Endothelial cell (in vitro differentiated cells): ENCODE measurements at places on chromosomes 7 and 10. TPM values are rescaled to one million over a fixed set of nuclear protein-coding genes. Genes with fewer than 3 reads are reported as not detected.

DNA sequence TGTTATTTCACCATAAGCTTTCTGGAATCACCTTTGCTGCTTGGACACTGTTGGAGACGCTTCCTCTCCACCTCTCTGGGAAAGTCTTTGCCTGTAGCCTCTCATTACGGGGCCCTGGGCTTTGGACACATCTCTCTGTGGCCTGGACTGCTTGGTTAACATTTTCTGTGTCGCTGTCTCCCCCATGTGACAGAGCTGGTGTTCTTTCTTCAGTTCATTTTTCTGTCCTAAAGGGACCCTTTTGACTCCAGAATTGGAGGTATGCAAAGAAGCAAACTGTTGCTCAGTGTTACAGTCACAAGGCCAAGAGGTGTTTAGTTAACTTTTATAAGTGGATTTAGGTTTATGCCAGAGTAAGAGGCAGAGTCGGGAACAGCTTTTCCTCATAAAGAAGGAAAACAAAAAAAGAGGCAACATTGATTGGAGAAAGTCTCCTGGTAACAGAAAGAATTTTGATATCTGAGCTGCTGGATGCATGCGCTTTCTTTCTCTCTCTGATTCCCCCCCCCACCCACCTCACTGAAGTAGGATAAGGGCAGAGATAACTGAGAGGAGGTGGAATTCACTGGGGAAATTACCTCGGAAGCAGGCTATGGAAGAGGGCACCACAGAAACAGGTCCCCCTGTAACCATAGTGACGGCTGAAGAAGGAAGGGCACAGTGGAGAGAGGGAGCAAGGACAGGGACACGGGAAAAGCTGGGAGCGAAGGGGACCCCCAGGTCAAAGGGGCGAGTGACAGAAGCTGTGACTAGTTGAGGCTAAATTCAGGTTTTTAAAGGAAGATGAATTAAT lies 57.8 kb downstream of the LGI1 start:
- H3K27me3 ChIP-seq: no peaks in the 10 kb centered on the region
- no peak overlapping the region for H3K4me3 ChIP-seq
- DNase-seq: no peak
- peaks cover 6% of the 10 kb centered on the region for H3K4me1 ChIP-seq
- peak overlapping the region; percentile 5 for H3K27ac ChIP-seq

- H3K27ac ChIP-seq: no peak overlapping the region
- no peak for DNase-seq
- H3K36me3 ChIP-seq: peaks cover 13% of the 10 kb centered on the region
- no peak overlapping the region for H3K4me3 ChIP-seq
- peaks cover 16% of the 10 kb centered on the region for H3K27me3 ChIP-seq
- H3K4me1 ChIP-seq: peaks cover 21% of the 10 kb centered on the region
Measured at GRCh38 chr7:463817-464453, 55.7 kb downstream of the PDGFA start.

- peaks cover 3% of the 10 kb centered on the region for H3K27me3 ChIP-seq
- peak overlapping the region; percentile 70 for H3K27ac ChIP-seq
- peaks cover 12% of the 10 kb centered on the region for H3K4me1 ChIP-seq
- H3K4me3 ChIP-seq: no peak overlapping the region
- no peaks in the 10 kb centered on the region for H3K36me3 ChIP-seq
Measured at GRCh38 chr10:5575482-5576153, 50.9 kb downstream of the CALML3 start.

DNA sequence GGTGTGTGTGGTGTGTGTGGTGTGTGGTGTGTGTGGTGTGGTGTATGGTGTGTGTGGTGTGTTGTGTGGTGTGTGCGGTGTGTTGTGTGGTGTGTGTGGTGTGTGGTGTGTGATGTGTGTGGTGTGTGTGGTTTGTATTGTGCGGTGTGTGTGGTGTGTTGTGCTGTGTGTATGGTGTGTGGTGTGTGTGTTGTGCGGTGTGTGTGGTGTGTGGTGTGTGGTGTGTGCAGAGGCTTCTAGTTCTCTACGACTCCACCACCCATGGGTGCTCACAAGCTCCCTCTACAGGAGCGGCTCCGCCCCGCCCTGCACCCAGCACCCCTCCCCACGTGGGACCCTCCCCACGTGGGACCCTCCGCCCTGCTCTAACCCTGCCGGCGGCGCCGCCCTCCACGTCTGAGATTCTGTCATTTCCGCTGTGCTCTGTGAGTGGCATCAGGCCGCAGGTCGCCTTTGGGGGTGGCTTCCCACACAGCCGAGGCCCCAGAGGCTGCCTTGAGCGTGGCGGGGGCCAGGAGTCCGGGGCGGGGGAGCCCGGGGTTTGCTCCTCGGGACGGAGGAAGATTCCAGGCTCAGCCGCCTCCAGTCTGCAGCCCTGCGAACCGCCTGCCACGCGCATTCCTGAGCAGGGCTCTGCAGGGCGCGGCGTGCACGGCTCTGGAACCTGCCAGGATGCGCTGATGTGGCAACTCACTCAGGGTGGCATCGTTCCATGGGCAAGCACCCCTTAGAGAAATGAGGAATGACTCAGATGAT lies 37.0 kb upstream of the DNAJB6 start:
- H3K4me3 ChIP-seq: peak overlapping the region; percentile 28
- DNase-seq: no peak
- H3K36me3 ChIP-seq: peaks cover 9% of the 10 kb centered on the region
- peaks cover 14% of the 10 kb centered on the region for H3K27me3 ChIP-seq

GRCh38 chr7:28503396-28503795 lies 91.1 kb downstream of the CREB5 start:
- no peak overlapping the region for H3K4me3 ChIP-seq
- no peaks in the 10 kb centered on the region for H3K27me3 ChIP-seq
- no peak for DNase-seq
- no peaks in the 10 kb centered on the region for H3K4me1 ChIP-seq
- no peaks in the 10 kb centered on the region for H3K36me3 ChIP-seq

DNA sequence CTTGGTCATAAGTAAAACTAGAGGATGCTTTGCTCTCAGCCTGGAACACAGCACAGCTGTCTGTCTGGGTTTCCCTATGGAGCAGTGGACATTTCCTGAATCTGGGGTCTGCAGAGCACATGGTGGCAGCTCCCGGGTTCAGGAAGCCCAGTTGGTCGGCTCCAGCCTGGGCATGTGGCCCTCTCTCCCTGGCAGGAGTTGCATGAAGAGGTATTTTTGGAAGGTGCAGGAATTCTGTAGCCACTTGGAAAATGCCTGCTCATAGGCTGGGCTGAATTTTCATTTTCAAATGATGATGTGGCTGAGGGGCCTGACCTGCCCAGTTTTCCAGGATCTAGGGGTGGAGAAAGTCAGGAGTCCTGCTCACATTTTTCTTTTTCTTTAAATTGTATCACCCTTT lies 6.7 kb upstream of the TPST1 start:
- no peak overlapping the region for H3K27ac ChIP-seq
- H3K27me3 ChIP-seq: no peaks in the 10 kb centered on the region
- H3K4me1 ChIP-seq: no peaks in the 10 kb centered on the region
- no peaks in the 10 kb centered on the region for H3K36me3 ChIP-seq
- no peak overlapping the region for H3K4me3 ChIP-seq
- DNase-seq: no peak

GRCh38 chr7:42151309-42151708 lies 85.7 kb downstream of the GLI3 start:
- H3K4me1 ChIP-seq: peaks cover 5% of the 10 kb centered on the region
- no peaks in the 10 kb centered on the region for H3K36me3 ChIP-seq
- no peak for DNase-seq

- no peak overlapping the region for H3K27ac ChIP-seq
- H3K27me3 ChIP-seq: peaks cover 14% of the 10 kb centered on the region
- no peak overlapping the region for H3K4me3 ChIP-seq
- H3K36me3 ChIP-seq: peaks cover 3% of the 10 kb centered on the region
Measured at GRCh38 chr10:132249226-132249724, 58.5 kb downstream of the STK32C start.

GRCh38 chr10:29600821-29601220 lies 34.0 kb downstream of the SVIL start:
- no peaks in the 10 kb centered on the region for H3K36me3 ChIP-seq
- H3K4me1 ChIP-seq: no peaks in the 10 kb centered on the region
- no peak for DNase-seq
- H3K27me3 ChIP-seq: peaks cover 1% of the 10 kb centered on the region
- H3K4me3 ChIP-seq: no peak overlapping the region

DNA sequence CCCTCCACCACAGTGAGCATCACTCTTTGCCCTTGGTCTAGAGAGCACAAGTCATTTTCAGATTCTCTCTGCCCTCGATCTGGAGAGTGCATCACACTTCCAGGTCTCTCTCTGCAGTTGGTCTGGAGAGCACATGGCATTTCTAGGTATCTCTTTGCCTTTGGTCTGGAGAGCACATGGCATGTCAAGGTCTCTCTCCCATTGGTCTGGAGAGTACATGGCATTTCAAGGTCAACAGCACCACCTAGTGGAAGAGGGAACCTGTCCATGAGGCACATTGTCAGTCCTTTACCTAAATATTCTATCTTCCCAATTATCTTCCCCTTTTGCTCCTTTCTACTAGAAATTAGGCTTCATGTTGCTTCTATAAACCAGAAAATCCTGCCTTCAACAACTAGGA lies 1139.4 kb downstream of the XPNPEP1 start:
- H3K36me3 ChIP-seq: peaks cover 9% of the 10 kb centered on the region
- H3K4me3 ChIP-seq: no peak overlapping the region
- peak; percentile 19 for DNase-seq
- no peaks in the 10 kb centered on the region for H3K27me3 ChIP-seq

- no peaks in the 10 kb centered on the region for H3K36me3 ChIP-seq
- H3K27me3 ChIP-seq: peaks cover 20% of the 10 kb centered on the region
- DNase-seq: no peak
- H3K4me1 ChIP-seq: peaks cover 3% of the 10 kb centered on the region
- H3K4me3 ChIP-seq: no peak overlapping the region
Measured at GRCh38 chr10:86393362-86393761, 26.8 kb upstream of the GRID1 start.

DNA sequence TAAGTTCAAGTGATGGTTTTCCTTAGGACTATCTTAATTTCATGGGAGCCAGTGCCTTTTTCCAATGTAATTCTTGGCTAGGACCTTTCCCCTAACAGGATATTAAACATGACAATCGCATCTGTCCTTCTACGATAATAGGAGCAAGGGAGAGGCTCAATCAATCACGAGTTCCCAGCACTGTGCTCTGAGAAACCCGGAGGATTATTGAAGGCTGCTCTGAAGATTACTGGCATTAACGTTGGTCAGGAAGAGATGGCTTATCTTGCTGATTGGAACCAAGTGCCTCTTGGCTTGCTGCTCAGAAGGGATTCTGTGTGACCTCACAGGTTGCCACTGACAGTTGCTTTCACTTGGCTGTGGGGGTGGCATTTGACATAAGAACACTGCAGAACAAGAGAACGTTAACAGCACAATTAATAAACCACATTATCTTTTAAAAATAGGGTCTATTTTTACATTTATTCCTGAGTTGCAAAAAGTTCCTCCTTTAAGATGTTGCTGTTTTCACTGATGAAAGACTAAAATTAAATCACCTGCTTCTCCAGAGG lies 252.1 kb upstream of the TAC1 start:
- H3K4me3 ChIP-seq: no peak overlapping the region
- no peak overlapping the region for H3K27ac ChIP-seq
- H3K36me3 ChIP-seq: no peaks in the 10 kb centered on the region
- H3K27me3 ChIP-seq: no peaks in the 10 kb centered on the region
- no peak for DNase-seq
- no peaks in the 10 kb centered on the region for H3K4me1 ChIP-seq

- no peak for DNase-seq
- peaks cover 22% of the 10 kb centered on the region for H3K36me3 ChIP-seq
- H3K27ac ChIP-seq: peak overlapping the region; percentile 97
- peaks cover 35% of the 10 kb centered on the region for H3K4me1 ChIP-seq
Measured at GRCh38 chr10:97333351-97333600, 1.3 kb downstream of the FRAT2 start.

GRCh38 chr7:99863847-99864440 lies 12.9 kb downstream of the OR2AE1 start:
- no peak overlapping the region for H3K27ac ChIP-seq
- DNase-seq: no peak
- H3K36me3 ChIP-seq: no peaks in the 10 kb centered on the region
- peaks cover 9% of the 10 kb centered on the region for H3K4me1 ChIP-seq

GRCh38 chr7:135768467-135768866 lies 19.9 kb upstream of the FAM180A start:
- no peaks in the 10 kb centered on the region for H3K4me1 ChIP-seq
- H3K4me3 ChIP-seq: no peak overlapping the region
- DNase-seq: no peak
- H3K36me3 ChIP-seq: no peaks in the 10 kb centered on the region

- no peak for DNase-seq
- H3K4me1 ChIP-seq: no peaks in the 10 kb centered on the region
- no peak overlapping the region for H3K4me3 ChIP-seq
- H3K27me3 ChIP-seq: peaks cover 2% of the 10 kb centered on the region
Measured at GRCh38 chr7:121499624-121500023, 103.5 kb upstream of the FAM3C start.

GRCh38 chr7:18405726-18406125 lies 89.8 kb upstream of the HDAC9 start:
- H3K36me3 ChIP-seq: no peaks in the 10 kb centered on the region
- H3K4me1 ChIP-seq: peaks cover 17% of the 10 kb centered on the region
- no peak for DNase-seq
- peak overlapping the region; percentile 55 for H3K27ac ChIP-seq

- H3K4me1 ChIP-seq: peaks cover 22% of the 10 kb centered on the region
- no peak for DNase-seq
- H3K27ac ChIP-seq: peak overlapping the region; percentile 99
- peaks cover 5% of the 10 kb centered on the region for H3K36me3 ChIP-seq
Measured at GRCh38 chr7:92837000-92837749, 802 bp upstream of the CDK6 start.

DNA sequence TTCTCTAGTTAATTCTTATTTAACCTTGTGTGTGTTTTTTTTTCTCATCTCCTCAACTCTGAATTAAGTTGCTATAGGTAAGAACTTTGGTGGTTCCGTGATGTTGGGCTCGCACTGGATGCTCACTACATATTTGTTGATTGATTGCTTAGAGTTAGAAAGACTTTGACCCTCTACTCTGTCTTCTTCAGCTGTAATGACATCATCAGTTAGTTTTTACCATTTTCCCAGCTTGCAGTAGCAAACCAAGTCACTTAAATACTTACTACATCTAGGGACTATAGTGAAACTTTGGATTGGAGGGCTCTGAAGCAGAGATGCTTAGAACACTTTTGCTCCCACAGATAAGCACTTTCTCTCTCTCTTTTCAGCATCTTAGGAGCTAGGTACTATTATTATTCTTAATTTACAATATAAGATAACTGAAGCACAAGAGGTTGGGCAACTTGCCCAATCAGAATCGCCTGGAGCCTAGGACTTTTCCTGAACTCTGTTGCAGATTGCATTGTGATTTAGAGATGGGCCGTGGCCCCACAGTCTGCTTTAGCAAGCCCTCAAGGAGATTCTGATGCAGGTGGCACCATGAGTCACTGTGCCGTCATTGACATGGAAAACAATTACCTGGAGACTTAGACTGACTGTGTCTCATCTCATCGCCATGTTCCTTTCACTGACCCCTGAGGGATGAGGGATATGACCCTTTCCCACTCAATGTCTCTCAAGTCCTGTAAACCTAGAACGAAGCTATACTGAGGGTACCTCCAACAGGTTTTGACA lies 471.9 kb upstream of the PODXL start:
- no peak overlapping the region for H3K4me3 ChIP-seq
- H3K27ac ChIP-seq: no peak overlapping the region
- H3K27me3 ChIP-seq: no peaks in the 10 kb centered on the region
- DNase-seq: no peak
- H3K36me3 ChIP-seq: no peaks in the 10 kb centered on the region
- H3K4me1 ChIP-seq: no peaks in the 10 kb centered on the region

The TUBB8 gene
- total RNA-seq: 0.69 TPM

The HIP1 gene
- total RNA-seq: 49.3 TPM

The TDRD1 gene
- total RNA-seq: 0.18 TPM

The IQUB gene
- total RNA-seq: 0.49 TPM

The VTI1A gene
- total RNA-seq: 35.4 TPM

The NFE2L3 gene
- 2.8 TPM for total RNA-seq

The LRRN3 gene
- total RNA-seq: not detected

The RSPH10B2 gene
- 0.51 TPM for total RNA-seq

The FAM25C gene
- total RNA-seq: not detected

The ADCYAP1R1 gene
- total RNA-seq: 39.3 TPM

The PLXNA4 gene
- total RNA-seq: 3.5 TPM

The CREB3L2 gene
- 50.6 TPM for total RNA-seq
